Ovary (tissue), 10 donors: ENCODE measurements at places on chromosomes 2 and 18. TPM values are rescaled to one million over a fixed set of nuclear protein-coding genes. Genes with fewer than 3 reads are reported as not detected.

Gene PLEK
- 22.1 TPM for polyA plus RNA-seq

Gene LAMA1
- 3.8 TPM for polyA plus RNA-seq

Gene CRYBA2
- polyA plus RNA-seq = not detected

Gene ESPNL
- polyA plus RNA-seq = 0.15 TPM

Gene CDK15
- polyA plus RNA-seq = 3.7 TPM

Gene TCF23
- polyA plus RNA-seq = 56.1 TPM

Gene GALNT13
- polyA plus RNA-seq = 0.70 TPM

Gene SPC25
- polyA plus RNA-seq = 0.85 TPM

Gene UGT1A9
- not detected for polyA plus RNA-seq

Gene SFTPB
- polyA plus RNA-seq = 0.97 TPM

Gene PNO1
- 6.1 TPM for polyA plus RNA-seq

Gene LYPD6
- 1.0 TPM for polyA plus RNA-seq

Gene SNORC
- 0.10 TPM for polyA plus RNA-seq

Gene TP53I3
- 10.2 TPM for polyA plus RNA-seq

Gene STPG4
- polyA plus RNA-seq = not detected

DNA sequence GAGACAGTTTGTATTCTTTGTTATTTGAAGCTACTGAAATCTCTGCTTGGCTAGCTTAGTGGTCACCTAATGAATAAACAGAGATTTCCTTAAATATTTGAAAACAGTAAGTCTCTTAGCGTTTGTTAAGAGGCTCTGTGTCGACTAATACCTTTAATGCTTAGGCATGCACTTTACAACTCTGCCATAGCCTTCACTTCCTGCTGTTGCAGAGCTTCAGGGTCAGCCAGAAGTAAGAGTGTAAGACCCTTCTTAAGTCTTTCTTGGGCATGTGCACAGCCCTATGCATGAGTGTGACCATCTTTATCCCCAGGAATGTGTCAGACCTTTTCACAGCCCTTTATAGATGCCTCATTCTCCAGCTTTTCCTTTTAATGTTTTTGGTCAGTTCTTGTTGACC lies 195.3 kb upstream of the ALPP start:
- no peak for DNase-seq

GRCh38 chr2:60453301-60453700 lies 100.2 kb downstream of the BCL11A start:
- DNase-seq = no peak

GRCh38 chr2:44778671-44779476 lies 162.6 kb upstream of the SIX3 start:
- no peak for DNase-seq

GRCh38 chr2:237121321-237121720 lies 35.6 kb downstream of the COPS8 start:
- DNase-seq = no peak

DNA sequence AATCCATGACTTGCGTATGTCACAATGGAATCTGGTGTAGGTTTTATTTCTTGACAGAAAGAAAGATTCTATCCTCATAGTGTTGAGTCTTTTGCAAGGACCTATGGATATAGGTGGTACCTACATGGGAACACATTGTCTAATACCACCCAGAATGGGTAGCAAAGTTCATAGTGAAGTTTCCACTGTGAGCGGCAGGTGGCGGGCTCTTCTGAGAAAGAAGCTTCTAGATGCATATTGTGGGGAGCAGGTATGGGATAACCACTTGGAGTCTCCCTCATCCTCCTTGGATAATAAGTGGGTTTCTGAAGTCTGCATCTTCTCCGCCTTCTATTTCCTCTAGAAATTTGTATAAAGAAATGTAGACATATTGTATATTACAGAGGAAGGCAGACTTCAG lies 44.9 kb downstream of the LINC00305 start:
- DNase-seq = no peak

GRCh38 chr18:22639561-22639960 lies 221.8 kb upstream of the CTAGE1 start:
- DNase-seq = no peak

GRCh38 chr18:41266204-41266603 lies 688.8 kb upstream of the PIK3C3 start:
- DNase-seq = no peak

DNA sequence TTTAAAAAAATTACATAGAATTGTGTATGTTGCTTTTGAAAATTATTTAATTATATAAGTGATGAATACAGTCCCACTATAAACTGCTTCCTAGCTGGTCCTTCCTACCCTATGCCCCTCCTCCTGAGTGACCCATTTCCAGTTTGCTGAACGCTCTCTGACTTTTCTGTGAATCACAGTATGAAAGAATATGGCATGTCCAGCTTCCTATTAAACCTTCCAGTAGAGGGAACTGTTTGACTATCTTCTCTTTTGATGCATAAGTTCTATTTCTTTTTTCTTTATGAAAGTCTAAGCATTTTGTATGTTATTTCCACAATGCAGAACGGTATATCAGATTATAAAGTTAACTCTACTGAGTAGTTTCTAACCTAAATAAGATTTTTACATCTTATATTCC lies 41.3 kb downstream of the PSMG2 start:
- no peak for DNase-seq

GRCh38 chr2:163347982-163348856 lies 387.6 kb downstream of the FIGN start:
- DNase-seq = peak; percentile 60

- DNase-seq = no peak
These were observed 6.9 kb upstream of the EHBP1 start for GRCh38 chr2:62698653-62699052.

DNA sequence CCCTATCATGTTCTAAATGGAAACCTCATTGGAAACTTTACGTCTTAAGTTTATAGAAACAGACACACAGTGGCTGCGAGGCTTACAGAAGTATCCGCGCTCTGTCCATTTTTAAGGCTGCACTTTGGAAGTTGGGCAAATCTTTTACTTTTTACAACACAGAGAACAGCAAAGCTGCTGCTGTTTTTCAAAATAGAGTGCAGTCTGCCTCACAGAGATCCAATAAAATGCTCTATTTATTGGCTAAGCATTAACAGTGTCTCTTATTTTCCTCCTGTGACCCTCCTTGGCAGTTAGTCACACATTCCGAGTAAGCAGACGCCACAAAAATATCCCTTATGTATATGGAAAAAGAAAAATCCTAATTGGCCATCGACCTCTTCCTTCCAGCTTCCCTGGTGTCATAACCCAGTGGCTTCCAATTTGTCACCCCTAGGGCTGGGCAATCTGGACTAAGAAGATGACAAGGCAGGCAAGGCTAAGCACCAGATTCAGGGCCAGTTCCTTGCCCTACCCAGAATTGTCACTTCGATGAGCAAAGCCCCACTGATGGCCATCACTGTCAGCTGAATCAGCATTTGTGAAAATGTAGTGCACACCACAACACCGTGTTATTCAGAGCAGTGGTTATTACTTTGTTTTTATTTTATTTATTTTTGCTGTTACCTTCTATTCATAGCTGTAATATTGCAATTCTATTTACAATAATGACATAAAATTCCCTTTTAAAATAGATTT lies 47.7 kb upstream of the MEIS1 start:
- DNase-seq = no peak

- peak; percentile 26 for DNase-seq
These were observed 19.2 kb upstream of the TMEM177 start for GRCh38 chr2:119659601-119660342.

GRCh38 chr18:74869904-74870863 lies 272.5 kb downstream of the ZNF407 start:
- DNase-seq = no peak

GRCh38 chr18:50644807-50645206 lies 84.9 kb downstream of the MAPK4 start:
- DNase-seq = no peak

- DNase-seq = no peak
These were observed 81.6 kb upstream of the LAPTM4A start for GRCh38 chr2:20132990-20133535.

DNA sequence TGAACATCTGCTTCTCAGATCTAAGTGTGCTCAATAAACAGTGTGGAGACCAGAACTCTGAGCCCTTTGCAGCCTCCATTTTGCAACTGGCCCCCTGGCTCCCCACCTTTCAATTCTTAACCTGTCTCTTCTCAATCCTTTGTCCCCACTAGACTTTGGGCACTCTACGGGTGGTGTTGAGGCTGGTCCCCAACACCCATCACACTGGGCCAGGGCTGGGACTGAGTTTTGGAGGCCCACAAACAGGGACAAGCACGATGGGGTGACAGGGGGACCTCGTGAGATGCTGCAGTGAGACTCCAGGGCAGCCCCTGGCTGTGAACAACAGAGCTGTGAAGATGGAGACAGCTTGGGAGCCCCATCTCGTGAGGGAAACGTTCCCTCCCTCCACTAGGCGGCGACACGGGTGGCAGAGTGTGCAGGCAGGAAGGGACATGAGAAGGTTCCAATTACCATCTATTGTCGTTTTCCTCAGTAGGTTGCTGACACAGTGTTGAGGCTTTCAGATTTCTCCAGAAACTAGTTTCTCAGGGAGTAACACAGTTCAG lies 1.2 kb downstream of the ANKMY1 start:
- peak; percentile 43 for DNase-seq

DNA sequence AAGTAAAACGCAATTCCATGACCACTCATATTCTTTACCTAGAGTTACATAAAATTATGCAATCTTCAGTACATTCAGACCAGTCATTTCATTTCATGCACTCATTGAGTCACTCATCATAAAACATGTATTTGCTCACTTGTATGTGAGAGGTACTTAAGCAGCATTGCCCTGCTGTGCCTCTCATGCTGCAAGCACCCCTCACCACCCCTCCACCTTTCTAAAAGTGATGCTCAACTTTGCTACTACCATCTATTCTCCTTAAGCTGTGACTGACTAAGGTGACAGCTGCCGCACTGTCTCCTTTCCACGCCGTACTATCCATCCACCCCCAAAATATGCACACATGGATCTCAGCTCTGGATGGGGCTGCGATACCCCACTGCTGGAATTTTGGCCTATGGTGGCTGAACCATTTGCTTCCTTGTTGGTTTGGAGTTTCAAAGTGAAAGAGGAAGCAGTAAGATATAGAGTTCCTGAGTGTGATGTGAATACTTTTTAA lies 7.2 kb downstream of the ARHGAP25 start:
- DNase-seq = no peak
